GM12891 (cell line): ENCODE measurements at places on chromosomes 13 and 19.

GRCh38 chr13:31909864-31910551 lies 121.6 kb upstream of the FRY start:
- no peak for DNase-seq

DNA sequence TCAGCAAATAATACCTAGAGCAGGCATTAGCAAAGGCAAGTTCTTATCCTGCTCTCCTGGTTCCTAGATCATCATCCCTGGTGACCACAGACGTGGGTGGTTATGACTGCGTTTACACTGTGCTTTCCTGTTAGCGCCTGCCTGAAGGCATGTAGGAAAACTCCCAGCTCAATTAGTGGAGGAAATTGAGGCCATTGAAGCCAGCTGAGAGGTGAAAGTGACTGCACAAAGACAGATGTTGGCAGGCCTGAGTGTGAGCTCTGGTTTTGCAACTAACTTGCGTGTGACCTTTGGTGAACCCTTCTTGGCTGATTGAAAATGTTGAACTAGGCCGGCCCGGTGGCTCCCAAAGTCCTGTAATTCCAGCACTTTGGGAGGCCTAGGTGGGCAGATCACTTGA lies 17.5 kb upstream of the NWD1 start:
- no peak for DNase-seq

DNA sequence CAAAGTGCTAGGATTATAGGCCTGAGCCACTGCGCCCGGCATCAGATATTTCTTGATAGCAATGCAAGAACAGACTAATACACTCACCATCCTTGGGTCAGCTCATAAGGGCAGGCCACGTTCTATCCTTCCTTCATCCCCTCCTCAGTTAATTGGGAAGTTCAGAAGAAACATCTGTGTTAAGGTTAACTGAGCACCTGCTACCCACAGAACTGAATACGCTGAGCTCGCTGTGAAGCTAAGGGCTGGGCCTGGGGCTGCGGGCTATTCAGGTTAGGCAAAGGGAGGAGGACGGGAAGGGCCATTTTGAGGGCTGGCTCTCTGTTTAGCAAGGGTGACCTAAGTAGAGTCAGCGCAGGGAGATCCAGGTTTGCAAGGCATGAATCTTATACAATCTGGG lies 43.0 kb upstream of the UQCRFS1 start:
- no peak for DNase-seq

DNA sequence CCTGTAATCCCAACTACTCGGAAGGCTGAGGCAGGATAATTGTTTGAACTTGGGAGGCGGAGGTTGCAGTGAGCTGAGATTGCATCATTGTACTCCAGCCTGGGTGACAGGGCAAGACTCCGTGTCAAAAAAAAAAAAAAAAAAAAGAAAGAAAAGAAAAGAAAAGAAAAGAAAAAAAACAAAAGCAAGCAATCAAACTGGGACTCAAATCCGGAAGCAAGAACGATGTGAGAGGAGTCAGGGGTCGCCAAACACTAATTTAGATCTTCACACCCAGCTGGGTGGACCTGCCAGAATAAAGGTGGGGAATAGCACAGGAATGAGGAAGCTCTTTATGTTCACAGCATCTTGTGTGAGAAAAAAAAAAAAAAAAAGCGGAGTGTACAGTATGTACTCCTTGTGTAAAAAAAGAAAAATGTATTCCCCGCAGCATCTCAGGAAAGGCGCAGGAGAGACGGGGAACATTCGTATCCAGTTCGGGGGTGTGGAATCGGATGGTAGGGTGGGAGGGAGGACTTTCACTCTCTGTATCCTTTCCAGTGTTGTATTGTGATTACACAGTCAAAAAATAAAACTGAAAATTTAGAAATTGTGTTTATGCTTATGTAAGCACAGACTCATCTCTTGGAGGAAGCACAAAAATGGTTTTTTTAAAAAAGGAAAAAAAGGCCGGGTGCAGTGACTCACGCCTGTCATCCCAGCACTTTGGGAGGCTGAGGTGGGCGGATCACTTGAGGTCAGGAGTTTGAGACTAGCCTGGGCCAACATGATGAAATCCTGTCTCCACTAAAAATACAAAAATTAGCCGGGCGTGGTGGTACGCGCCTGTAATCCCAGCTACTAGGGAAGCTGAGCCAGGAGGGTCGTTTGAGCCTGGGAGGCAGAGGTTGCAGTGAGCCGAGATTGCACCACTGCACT lies 7.6 kb downstream of the DNAJB1 start:
- DNase-seq = no peak

DNA sequence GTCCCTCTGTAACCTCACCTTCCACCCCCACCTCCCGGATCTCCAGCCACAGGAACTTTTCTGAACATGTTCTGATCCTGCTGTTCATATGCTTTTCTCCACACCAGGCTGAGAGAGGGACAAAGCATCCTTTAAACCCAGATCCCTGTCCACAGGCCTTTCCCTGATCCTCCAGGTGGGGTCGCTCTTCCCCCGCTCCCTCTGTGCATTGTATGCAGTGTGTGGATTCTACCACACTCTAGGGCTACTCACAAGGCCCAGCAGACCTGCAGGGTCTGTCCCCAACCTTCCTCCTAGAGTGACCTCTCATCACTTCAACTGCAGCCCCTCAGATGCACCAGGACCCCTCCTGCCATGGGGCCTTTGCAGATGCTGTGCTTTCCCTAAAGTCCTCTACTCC lies 1200.6 kb downstream of the UQCRFS1 start:
- DNase-seq = no peak

DNA sequence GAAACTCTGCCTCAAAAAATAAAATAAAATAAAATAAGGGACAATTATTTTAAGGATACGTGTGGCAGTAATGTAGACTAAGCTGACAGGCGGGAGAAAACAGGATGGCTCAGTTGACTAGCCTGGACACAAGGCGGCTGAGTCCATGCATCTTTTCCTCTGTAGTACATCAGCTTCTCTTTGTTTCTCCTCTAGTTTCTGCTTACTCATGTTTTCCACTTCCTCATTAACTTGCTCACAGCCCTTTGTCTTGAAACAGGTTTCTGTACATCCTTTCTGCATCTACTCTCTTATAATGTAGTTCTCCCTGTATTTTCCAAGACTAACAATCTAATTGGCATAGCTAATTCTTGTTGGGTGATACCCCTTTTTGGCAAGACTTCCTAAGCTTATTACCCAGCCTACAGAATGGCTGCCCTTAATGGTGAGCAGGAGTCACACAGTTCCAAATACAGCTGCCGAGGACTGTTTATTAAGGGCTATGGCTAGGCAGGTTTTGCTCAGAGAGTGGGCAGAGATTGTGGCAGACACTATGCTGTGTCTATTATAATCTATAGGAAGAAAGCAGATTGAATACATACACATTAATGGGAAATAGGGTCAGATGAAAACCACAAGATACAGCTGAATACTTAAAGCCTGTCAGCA lies 58.7 kb upstream of the KLF5 start:
- DNase-seq = no peak

GRCh38 chr19:46639358-46640182 lies 3.6 kb upstream of the GNG8 start:
- DNase-seq = no peak

- no peak for DNase-seq
Measured at GRCh38 chr13:103192511-103193135, 126.4 kb upstream of the SLC10A2 start.

DNA sequence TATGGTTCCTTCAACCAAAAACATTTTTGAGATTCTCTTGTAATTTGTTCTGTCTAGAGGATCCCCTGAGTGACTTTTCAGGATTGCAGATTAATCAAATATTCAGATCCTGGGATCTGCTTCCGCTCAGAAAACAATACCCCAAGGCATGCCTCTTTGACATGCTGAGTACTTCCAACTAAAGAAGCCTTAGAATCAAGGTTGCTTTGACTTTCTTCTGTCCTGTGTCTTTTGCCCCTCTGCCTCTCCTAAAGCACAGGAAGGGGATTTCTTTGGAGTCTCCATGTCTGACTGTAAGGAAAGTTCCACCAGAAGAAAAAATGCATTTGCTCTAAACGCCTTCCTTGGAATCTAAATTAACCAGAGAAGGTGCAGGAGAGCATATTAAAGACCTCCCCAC lies 431.5 kb downstream of the FGF14 start:
- DNase-seq = no peak

DNA sequence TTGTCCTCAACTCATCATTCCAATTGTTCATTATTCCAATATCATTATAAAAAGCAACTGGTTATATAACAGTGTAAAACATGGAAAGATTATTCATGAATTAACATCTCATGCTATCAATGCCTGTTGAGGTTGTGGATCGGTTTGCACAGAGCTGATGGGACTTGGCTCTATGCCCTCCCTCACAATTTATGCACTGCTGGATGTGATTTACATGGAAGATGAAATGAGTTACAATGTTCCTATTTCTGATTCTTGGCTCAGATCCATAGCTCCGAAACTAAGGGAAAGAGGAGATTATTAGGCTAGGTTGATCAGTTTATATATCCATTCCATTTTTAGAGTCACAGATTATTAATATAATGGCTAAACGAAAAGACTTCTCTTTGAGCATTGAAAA lies 38.6 kb downstream of the SCEL start:
- DNase-seq = no peak

GRCh38 chr13:92716749-92717148 lies 509.9 kb upstream of the GPC6 start:
- no peak for DNase-seq

- DNase-seq = no peak
Measured at GRCh38 chr13:75404726-75405125, 77.2 kb downstream of the TBC1D4 start.

DNA sequence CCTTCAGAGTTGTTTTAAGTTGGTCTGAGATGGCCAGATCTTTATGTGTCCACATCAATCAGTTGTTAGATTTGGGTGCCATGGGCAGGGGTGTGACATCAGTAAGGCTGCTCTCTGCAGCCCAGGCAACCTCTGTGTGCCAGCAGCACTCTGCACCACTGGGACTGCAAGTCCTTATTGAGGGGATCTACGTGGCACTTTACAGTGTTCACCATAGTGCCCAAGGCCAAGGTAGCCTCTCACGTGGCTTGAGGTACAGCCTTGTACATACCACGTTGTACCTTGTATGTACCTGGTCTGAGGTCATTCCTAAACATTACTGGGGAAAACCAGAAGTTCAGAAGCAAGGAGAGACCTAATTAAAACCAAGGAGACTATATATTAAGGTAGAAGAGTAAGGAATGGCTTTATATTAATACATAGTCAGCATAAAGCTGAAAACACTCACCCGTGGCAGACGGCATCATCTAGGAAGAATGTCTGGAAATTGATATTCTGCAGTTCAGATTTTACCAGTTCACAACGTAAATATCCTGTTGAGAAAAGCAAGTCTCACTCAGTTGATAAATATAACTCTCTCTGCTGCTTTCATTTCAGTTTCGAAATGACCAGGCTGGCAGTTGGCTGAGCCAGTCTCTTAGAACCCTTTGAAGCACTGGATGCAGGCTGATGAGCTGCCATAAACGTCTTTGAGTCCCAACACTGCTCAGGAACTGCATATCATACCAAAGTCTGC lies 128.8 kb downstream of the ZDHHC20 start:
- DNase-seq = peak; percentile 39

GRCh38 chr13:103068836-103069235 lies 2.6 kb upstream of the SLC10A2 start:
- DNase-seq = no peak

DNA sequence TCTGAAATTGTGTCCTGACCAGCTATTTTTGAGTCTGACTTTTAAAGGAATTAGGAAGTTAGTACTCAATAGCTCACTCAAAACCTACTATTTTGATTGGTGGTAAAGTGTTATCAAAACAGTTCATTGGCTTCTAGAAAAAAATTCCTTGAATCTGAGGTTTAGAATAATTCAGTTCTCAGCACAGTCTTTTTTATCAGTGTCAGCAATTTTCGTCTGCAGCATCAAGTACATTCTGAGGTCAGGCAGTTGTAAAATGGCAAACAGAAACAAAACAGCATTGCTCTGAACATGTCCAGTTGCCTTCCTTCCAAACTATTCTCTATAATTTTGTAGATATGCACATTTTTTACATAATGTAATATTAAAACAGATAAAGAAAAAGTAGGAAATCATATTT lies 1644.1 kb downstream of the SLITRK5 start:
- no peak for DNase-seq

GRCh38 chr13:79190932-79191331 lies 215.1 kb downstream of the RBM26 start:
- no peak for DNase-seq

- no peak for DNase-seq
Measured at GRCh38 chr13:110000534-110001345, 214.4 kb upstream of the IRS2 start.

- DNase-seq = no peak
Measured at GRCh38 chr13:94243551-94243950, 235.9 kb downstream of the DCT start.

- no peak for DNase-seq
Measured at GRCh38 chr19:28530406-28531035, 682.4 kb downstream of the UQCRFS1 start.

GRCh38 chr13:93824286-93824685 lies 597.7 kb downstream of the GPC6 start:
- DNase-seq = no peak

DNA sequence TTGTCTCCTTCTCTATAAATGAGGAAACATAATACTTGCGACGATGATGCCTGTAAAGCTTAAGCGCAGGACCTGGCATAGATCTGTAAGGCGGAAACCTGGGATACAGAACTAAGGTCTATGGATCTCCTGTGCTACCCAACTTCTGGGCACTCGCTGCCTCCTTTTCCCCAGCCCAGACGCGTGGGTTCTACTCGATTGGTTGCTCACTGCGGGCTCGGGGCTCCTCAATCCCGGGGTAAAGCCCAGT lies 615 bp upstream of the PSMC4 start:
- DNase-seq = peak; percentile 28

DNA sequence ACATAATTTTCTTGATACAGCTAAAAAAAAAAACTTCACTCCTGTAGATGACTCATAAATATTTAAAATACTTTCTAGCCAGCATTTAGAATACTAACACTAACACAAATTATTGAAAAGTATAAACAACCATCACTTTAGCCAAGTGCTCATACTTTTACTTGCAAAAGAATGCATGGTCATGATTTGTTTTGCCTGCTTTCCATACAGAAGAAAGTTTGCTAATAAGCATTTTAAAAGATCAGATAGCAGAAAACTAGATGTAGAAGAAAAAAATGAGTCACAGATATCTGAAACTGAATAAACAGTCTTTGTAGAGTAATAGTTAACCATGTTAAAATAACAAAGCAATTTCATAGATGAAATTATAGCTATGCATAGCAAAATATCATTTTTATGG lies 2280.4 kb upstream of the PCDH20 start:
- no peak for DNase-seq

- no peak for DNase-seq
Measured at GRCh38 chr13:94020833-94021232, 458.6 kb downstream of the DCT start.

DNA sequence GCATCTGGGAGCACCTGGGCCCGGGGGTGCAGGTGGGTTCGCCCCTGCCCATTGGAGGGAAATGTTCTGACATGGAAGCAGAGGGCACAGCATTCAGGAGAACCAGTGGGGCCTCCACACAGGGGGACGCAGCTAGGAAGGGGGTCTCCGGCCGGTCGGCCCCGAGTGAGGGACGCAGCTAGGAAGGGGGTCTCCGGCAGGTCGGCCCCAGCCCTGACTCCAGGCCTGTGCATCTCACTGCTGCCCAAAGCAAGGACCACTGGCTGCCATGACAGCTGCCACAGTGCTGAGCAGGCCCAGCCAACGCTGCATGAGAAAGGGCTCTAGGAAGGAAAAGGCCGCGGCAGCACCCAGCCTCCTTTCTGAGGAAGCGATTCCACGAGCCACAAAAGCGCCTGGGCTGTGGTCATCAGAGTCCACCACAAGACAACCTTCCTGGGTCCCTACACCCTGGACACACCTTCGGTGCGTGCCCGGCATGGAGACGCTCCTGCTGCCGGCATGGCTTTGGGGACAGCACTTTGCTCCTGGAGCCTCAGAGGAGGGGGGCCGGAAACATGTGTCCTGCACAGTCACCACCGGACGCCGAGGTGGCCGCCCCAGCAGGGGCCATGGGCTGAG lies 9.7 kb downstream of the RASA3 start:
- DNase-seq = no peak
